ENCODE measurements at places on chromosomes 4 and X. TPM values are rescaled to one million over a fixed set of nuclear protein-coding genes. Genes with fewer than 3 reads are reported as not detected.

DNA sequence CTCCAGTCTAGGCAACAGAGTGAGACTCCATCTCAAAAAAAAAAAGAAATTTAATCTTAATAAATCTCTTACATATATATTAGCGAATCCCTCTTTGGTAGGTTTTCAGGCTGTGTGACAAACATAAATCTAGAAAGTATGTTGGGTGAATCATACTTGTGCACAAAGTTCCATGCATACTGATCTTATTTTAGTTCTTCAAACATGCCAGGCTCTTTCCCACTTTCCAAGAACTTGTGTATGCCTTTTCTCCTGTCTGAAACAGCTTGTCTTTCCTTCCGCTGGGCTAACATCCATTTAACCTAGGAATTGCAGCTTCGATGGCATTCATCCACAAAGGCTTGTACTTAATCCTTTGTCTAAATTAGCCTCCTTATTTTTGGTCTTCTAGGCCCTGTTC lies 156.6 kb upstream of the CASK start:
- DNase-seq, result no peak

Gene CHRDL1
- total RNA-seq, result 90.2 TPM

DNA sequence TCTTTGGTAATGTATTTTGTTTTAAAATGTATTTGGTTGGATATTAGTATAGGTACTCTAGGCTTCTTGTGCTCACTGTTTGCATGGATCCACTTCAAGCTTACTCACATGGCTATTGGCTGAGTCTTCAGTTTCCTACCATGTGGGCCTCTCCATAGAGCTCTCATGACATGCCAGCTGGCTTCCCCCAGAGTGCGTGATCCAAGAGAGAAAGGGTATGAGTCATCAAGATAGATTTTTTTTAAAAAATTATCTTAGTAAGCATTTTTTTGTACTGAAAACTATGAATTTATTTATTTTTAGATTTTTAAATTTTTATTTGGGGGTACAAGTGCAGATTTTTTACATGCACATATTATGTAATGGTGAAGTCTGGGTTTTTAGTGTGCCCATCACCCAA lies 219.1 kb upstream of the AMOT start:
- DNase-seq, result no peak

Gene SPARCL1
- total RNA-seq, result 1,777 TPM

Gene MRFAP1
- 218 TPM for total RNA-seq

GRCh38 chr4:17068392-17068791 lies 169.9 kb upstream of the LDB2 start:
- no peak for DNase-seq

- no peak for DNase-seq
Observed at GRCh38 chr4:38275331-38276100, 315.3 kb downstream of the PTTG2 start.

Gene ADAM29
- not detected for total RNA-seq

GRCh38 chrX:13955095-13955647 lies 74.5 kb downstream of the GEMIN8 start:
- no peak for DNase-seq

GRCh38 chrX:85004255-85004654 lies 578 bp downstream of the APOOL start:
- no peak for DNase-seq

- DNase-seq, result no peak
Observed at GRCh38 chr4:94442251-94442650, 9.5 kb upstream of the PDLIM5 start.

- DNase-seq, result no peak
Observed at GRCh38 chr4:68132342-68132741, 2.7 kb upstream of the TMPRSS11F start.

GRCh38 chr4:123327346-123327745 lies 69.2 kb upstream of the SPRY1 start:
- no peak for DNase-seq

- no peak for DNase-seq
Observed at GRCh38 chrX:63282828-63283227, 68.3 kb downstream of the SPIN4 start.

Gene SYNPO2
- total RNA-seq, result 174 TPM

Gene PGAM4
- not detected for total RNA-seq

- no peak for DNase-seq
Observed at GRCh38 chr4:151025759-151026158, 10.7 kb upstream of the LRBA start.

DNA sequence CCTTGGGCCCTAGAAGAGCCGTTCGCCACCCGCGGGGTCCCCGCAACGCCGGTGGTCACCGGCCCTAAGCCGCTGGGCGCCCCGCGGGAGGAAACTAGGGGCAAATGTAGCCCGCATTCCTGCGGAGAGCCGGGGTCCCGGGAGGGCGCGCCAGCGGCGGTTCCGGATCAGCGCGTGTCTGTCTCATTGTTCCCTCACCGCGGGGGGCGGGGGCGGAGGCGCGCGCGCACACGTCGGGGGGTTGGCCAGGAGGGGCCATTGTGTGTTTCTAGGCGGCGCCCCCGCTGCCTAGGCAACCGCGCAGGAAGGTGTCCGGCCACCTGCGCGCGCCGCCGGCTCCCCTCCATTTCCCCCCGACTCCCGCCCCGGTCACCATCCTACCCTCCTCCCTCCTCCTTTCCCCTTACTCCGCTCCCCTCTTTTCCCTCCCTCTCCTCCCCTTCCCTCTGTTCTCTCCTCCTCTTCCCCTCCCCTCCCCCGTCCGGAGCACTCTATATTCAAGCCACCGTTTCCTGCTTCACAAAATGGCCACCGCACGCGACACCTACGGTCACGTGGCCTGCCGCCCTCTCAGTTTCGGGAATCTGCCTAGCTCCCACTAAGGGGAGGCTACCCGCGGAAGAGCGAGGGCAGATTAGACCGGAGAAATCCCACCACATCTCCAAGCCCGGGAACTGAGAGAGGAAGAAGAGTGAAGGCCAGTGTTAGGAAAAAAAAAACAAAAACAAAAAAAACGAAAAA lies 789 bp upstream of the DDX3X start:
- peak; percentile 90 for DNase-seq

DNA sequence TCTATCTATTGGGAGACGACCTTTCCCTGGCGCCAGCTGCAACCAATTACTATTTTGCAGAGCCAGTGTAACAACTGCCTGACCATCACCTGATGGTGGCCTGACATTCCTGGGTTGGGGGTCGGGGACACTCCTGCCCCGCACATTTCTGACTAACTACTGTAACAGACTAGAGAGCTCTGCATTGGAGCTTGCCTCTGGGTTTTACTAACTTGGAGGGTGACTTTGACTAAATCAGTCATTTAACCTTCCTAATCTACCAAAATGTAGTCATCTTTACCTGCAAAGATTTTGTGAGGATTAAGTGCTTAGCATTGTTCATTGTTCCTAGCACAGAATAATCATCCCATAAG lies 37.5 kb upstream of the ABCG2 start:
- no peak for DNase-seq

- no peak for DNase-seq
Observed at GRCh38 chr4:177937041-177937440, 494.8 kb upstream of the AGA start.

- no peak for DNase-seq
Observed at GRCh38 chr4:2839060-2839459, 4.6 kb upstream of the ADD1 start.

DNA sequence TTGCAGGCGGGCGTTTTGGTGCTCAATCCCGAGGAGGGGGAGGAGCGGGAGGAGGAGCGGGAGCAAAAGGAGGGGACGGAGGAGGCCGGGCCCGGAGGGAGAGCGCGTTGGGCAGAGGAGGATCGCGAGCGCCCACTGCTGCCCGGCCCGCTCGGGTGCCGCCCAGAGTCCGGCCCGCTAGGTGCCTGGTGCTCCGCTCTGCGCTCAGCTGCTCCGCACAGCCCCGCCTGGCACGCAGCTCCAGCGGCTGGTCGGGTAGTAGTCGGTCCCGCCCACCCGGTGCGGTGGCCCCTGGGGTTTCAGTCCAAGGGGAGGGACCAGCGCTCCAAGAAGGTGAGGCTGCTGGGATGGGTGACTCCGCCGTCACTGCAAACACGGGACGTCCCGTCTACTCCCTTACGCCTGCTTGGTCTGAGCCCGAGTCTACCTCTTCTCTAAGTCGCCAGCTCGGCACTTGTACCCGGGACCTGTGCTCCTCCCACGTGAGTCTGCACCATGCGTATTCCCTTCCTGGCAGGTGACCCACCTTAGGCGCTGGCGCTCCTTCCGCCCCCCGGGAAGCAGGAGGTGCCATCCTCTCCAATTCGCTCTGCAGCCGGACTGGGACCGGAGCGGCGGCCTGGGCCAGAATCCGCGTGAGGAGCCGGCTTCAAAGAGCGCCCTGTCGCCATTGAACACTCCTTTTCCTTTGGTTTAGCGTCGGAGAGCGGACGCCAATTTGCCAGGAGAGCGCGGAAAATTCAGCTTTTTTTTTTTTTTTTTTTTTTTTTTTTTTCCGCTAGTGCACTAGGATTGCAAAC lies 405 bp upstream of the HS3ST1 start:
- DNase-seq, result peak; percentile 71

Gene GC
- not detected for total RNA-seq

Gene RTL5
- 2.4 TPM for total RNA-seq

Gene EGF
- 1.0 TPM for total RNA-seq

Gene CEP44
- 22.0 TPM for total RNA-seq

Data from uterus (tissue), 4 donors.